ENCODE measurements at places on chromosomes 1 and 21. TPM values are rescaled to one million over a fixed set of nuclear protein-coding genes. Genes with fewer than 3 reads are reported as not detected.
A peak's percentile ranks its signal among the peaks of the same experiment; 100 is the strongest.

GRCh38 chr1:156489935-156490293, 10.7 kb downstream of the MEF2D start:
- peak overlapping the region; percentile 58 for H3K4me3 ChIP-seq
- DNase-seq = no peak
- no peaks in the 10 kb centered on the region for H3K27me3 ChIP-seq
- H3K27ac ChIP-seq = peak overlapping the region; percentile 96
- peaks cover 96% of the 10 kb centered on the region for H3K4me1 ChIP-seq

- no peak for DNase-seq
- H3K27me3 ChIP-seq = no peaks in the 10 kb centered on the region
- H3K4me1 ChIP-seq = peaks cover 45% of the 10 kb centered on the region
- no peaks in the 10 kb centered on the region for H3K36me3 ChIP-seq
Measured at GRCh38 chr1:212981571-212982328, 31.4 kb downstream of the VASH2 start.

DNA sequence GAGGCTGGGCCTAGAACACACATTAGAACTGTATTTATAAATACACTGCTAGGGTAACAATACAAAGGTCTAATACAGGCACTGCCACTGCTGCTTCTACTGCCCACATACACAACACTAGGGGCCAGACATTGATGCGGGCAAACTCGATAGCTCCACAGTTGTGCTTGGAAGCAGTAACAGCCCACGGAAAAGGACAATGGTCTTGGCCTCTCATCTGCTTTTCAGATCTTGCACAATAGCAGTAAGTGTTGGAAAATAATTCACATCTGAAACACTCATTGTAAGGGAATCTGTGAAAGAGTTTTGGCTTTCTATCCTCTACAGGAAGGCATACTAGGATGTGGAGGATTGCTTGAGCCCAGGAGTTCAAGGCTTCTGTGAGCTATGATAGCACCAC, 6.9 kb upstream of the SPOCD1 start:
- H3K27me3 ChIP-seq = no peaks in the 10 kb centered on the region
- H3K36me3 ChIP-seq = no peaks in the 10 kb centered on the region
- H3K27ac ChIP-seq = no peak overlapping the region

DNA sequence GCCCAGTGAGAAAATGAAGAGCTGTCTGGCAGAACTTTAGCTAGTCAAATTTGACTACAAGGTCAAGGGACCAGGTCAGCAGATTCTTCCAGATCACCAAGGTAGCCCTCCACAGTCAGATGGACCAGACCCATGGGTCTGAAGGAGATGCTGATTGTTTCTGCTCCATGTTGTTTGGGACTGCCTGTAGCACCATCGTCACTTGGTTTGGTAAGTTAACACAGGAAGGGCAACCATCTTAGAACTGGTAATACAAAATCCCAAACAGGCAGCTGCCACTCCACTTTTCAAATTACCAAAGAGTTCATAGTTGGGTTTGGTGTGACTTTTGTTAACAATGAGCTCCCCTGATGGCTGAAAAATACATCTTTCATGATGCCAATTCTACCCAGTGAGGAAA, 9.0 kb downstream of the ITPKB start:
- H3K36me3 ChIP-seq = no peaks in the 10 kb centered on the region
- DNase-seq = no peak
- H3K4me1 ChIP-seq = peaks cover 32% of the 10 kb centered on the region
- no peak overlapping the region for H3K4me3 ChIP-seq

DNA sequence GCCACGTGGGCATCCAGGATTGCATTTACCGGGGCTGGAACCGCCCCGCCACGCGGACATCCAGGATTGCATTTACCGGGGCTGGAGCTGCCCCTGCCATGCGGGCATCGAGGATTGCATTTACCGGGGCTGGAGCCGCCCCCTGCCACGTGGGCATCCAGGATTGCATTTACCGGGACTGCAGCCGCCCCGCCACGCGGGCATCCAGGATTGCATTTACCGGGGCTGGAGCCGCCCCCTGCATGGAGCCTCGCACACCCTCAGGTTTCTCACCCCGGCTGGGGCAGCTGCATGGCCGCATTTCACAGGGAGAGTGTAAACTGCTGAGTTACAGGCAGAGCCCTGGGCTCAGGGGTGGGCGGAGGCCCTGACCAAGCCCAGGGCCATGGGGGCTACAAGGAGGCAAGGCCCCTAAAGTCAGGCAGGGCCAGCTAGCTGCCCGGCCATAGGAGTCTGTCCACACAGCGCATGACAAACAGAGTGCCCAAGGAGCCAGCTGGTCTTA, 166.8 kb upstream of the ARHGEF16 start:
- no peak overlapping the region for H3K27ac ChIP-seq
- no peaks in the 10 kb centered on the region for H3K36me3 ChIP-seq
- no peaks in the 10 kb centered on the region for H3K4me1 ChIP-seq

MAP10 gene
- 2.3 TPM for total RNA-seq

- no peak overlapping the region for H3K4me3 ChIP-seq
- H3K36me3 ChIP-seq = no peaks in the 10 kb centered on the region
- no peaks in the 10 kb centered on the region for H3K27me3 ChIP-seq
- H3K27ac ChIP-seq = no peak overlapping the region
- DNase-seq = peak; percentile 45
- H3K4me1 ChIP-seq = no peaks in the 10 kb centered on the region
Measured at GRCh38 chr1:48619539-48619938, 147.5 kb upstream of the SPATA6 start.

DNA sequence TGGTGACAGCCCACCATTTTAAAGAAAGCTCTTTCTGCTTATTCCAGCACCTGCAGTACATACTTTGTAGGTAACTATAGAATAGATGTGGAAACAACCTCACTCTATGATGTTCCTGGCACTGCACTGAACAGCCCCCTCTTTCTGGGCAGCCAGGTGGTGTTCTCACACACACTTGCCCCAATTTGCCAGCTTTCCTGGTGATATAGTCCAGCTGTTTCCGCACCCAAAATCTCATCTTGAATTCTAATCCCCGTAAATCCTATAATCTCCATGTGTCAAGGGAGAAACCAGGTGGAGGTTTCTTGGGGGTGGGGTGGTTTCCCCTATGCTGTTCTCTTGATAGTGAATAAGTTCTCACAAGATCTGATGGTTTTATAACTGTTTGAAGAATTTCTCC, 102.2 kb downstream of the FCRL5 start:
- no peaks in the 10 kb centered on the region for H3K4me1 ChIP-seq
- no peak overlapping the region for H3K4me3 ChIP-seq
- H3K27ac ChIP-seq = no peak overlapping the region
- no peak for DNase-seq
- no peaks in the 10 kb centered on the region for H3K27me3 ChIP-seq
- H3K36me3 ChIP-seq = no peaks in the 10 kb centered on the region

- H3K27ac ChIP-seq = peak overlapping the region; percentile 38
- no peaks in the 10 kb centered on the region for H3K36me3 ChIP-seq
- no peaks in the 10 kb centered on the region for H3K27me3 ChIP-seq
Measured at GRCh38 chr1:10387677-10388386, 11.0 kb upstream of the PGD start.

- no peaks in the 10 kb centered on the region for H3K27me3 ChIP-seq
- no peak for DNase-seq
- no peak overlapping the region for H3K4me3 ChIP-seq
- no peaks in the 10 kb centered on the region for H3K36me3 ChIP-seq
- H3K4me1 ChIP-seq = no peaks in the 10 kb centered on the region
Measured at GRCh38 chr1:112779665-112780526, 64.8 kb upstream of the PPM1J start.

DNA sequence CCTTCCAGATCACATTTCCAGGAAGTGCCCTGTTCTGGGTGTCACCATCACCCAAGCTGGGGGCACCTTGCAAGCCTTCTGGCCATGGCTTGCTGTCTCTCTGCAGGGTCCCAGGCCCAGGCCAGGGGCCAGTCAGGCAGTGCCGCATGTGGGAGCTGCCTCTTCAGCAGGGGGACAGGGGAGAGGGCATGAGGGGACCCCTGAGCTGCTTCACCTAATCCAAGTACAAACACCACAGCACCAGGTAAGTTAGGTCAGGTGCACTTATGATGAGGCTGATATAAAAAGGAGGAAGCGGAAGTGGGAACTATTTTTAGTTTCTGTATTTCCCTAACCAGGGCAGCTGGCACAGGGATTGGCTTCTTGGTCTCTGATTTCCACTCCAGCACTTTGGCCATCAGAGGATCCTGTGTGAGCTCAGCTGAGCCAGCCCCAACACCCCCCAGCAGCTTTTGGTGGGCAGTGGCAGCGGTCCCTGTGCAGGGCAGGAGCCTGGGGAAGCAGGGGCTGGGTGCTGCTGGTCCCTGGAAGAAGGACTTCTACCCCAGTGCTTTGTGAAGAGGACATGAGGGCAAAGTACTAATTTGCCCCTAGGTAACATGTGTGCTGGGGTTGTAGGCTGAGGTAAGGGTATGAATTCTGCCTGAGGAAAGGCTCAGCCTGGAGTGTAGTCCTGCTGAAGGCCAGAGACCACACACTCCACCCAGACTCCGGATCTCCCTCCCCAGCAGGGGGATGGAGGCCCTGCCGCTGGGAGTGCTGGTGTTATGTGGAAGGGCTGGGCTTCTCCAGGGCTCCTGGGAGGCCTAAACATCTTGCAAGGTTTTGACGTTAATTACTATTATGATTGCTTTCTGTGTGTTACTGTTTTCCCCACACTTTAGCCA, 3.3 kb upstream of the PCBP3 start:
- no peak overlapping the region for H3K4me3 ChIP-seq
- H3K4me1 ChIP-seq = peaks cover 5% of the 10 kb centered on the region
- no peak for DNase-seq
- peaks cover 35% of the 10 kb centered on the region for H3K27me3 ChIP-seq
- H3K27ac ChIP-seq = no peak overlapping the region
- H3K36me3 ChIP-seq = no peaks in the 10 kb centered on the region

DNA sequence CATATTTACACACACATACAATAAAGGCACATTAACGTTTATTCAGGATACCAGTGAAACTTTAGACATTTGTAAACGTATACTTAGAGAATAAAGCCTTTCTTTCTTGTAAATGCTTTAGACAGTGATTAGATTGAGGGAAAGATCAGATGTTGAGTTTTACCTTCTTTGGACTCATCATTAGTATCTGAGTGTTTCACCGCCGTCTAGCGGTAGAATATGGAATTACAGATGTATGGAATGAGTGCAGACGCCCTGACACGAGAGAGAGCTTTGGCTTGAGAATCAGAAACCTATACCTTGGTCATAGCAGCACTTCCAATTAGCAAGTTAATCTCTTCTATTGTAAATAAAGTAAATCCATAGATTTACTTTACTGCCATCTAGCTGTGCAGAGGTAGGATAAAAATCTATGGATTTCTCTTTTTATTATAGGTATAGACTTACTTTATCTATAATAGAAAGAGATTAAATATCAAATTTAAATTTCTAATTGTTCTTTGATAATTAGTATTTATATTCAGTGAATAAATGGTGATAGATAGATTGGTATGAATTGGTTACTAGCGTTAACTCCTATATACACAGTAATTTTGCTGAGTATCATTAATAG, 12.6 kb downstream of the FLG2 start:
- H3K36me3 ChIP-seq = no peaks in the 10 kb centered on the region
- H3K4me3 ChIP-seq = no peak overlapping the region
- H3K4me1 ChIP-seq = no peaks in the 10 kb centered on the region
- no peak for DNase-seq
- H3K27me3 ChIP-seq = no peaks in the 10 kb centered on the region

SYPL2 gene
- 81.5 TPM for total RNA-seq

DNA sequence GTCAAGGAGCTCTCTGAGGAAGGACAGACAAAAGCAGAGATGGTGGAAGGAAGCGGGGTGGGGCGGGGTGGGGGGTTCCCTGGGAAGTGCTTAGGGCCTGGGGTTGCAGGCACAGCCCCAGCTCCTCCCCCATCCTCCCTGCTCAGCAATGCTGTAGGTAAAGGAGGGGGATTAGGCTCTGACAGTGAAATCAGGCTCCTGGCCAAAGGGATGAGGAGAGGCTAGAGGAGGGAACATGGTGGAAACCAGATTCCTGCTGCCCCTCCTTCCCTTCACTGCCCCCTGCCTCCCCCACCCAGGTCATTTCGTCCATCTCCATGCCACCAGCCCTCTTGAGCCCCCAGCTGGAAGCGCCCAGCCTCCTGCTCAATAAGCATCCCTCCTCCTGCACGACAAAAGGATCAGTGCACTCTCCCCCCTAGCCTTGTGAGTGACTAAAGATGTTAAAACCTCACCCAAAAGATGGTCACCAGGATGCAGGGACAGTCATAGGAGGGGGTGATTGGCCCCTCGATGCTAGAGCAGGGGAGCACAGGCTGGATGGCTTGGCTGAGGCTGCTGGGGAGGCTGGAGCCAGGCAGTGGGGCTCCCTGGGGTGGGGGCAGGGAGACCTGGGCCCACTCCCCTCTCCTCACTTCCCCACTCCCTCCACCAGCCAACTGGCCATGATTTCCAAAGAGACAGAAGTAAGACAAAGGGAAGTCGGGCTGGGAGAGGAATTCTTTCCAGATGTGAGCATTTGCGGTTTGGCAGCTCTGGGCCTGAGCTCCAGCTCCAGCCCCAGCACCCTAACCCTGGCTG, 2.2 kb upstream of the CRABP2 start:
- H3K4me3 ChIP-seq = no peak overlapping the region
- DNase-seq = no peak
- peaks cover 33% of the 10 kb centered on the region for H3K27me3 ChIP-seq
- no peak overlapping the region for H3K27ac ChIP-seq
- no peaks in the 10 kb centered on the region for H3K36me3 ChIP-seq

RIPPLY3 gene
- total RNA-seq = not detected

- no peak overlapping the region for H3K4me3 ChIP-seq
- H3K36me3 ChIP-seq = no peaks in the 10 kb centered on the region
- DNase-seq = no peak
- no peaks in the 10 kb centered on the region for H3K4me1 ChIP-seq
Measured at GRCh38 chr1:245604979-245605378, 450.2 kb downstream of the KIF26B start.

DNA sequence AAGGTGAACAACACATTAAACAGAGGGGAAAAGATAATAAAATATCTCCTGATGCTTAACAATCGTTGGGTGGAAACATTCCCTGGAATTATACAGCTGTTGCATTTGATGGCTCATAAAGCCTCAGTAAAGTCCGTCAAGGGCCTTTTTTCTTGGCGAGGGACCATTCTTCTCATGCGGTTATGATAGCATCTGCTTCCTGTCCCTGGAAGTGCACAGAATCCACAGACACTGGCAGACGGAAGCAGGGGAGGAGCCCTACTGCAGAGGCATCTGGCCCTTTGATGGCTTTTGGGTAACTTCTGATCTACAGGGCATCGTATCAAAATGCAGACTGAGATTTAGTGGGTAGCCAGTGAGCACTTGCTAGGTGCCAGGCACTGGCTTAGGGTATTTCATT, 286.9 kb downstream of the KIF26B start:
- no peaks in the 10 kb centered on the region for H3K4me1 ChIP-seq
- H3K36me3 ChIP-seq = no peaks in the 10 kb centered on the region
- H3K4me3 ChIP-seq = no peak overlapping the region
- no peak overlapping the region for H3K27ac ChIP-seq
- DNase-seq = no peak

GRCh38 chr1:209629621-209630382, 22.4 kb downstream of the LAMB3 start:
- DNase-seq = no peak
- H3K27me3 ChIP-seq = no peaks in the 10 kb centered on the region
- H3K4me1 ChIP-seq = peaks cover 47% of the 10 kb centered on the region
- H3K36me3 ChIP-seq = no peaks in the 10 kb centered on the region
- H3K4me3 ChIP-seq = no peak overlapping the region

GRCh38 chr1:180175291-180175690, 20.6 kb downstream of the QSOX1 start:
- peaks cover 15% of the 10 kb centered on the region for H3K4me1 ChIP-seq
- H3K36me3 ChIP-seq = no peaks in the 10 kb centered on the region
- H3K27me3 ChIP-seq = no peaks in the 10 kb centered on the region
- no peak for DNase-seq
- H3K27ac ChIP-seq = no peak overlapping the region
- no peak overlapping the region for H3K4me3 ChIP-seq

CDA gene
- total RNA-seq = 1.0 TPM

PYGO2 gene
- 22.7 TPM for total RNA-seq

CFAP45 gene
- total RNA-seq = not detected

PCBP3 gene
- 0.13 TPM for total RNA-seq

DNM3 gene
- 1.1 TPM for total RNA-seq

TMEM52 gene
- total RNA-seq = 43.3 TPM
